Choroid plexus epithelial cell (primary cell): ENCODE measurements at places on chromosomes 5 and 9.

DNA sequence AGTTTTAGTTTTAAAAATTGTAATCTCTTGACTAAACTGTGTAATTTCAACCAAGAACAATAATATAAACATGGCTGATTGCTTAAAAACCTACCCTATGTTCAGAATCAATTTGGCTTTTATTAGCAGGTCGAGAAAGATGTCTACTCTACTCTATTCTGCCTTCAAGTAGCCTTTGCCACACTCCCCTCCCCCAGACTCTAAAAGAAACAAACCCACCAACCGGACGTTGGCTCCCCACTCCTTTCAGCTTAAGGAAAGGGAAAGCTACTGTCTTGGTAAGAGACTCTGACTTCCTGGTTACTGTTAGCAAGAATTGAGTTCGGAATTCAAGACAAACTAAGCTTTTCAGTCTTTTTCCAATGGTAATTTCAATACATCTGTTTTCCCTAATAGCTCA is 46.7 kb downstream of the TNFAIP8 start:
- DNase-seq, result no peak

GRCh38 chr9:97425973-97426336 is 14.1 kb downstream of the TDRD7 start:
- DNase-seq, result no peak

- no peak for DNase-seq
Observed at GRCh38 chr9:31100311-31100710, 1284.1 kb upstream of the ACO1 start.

- DNase-seq, result no peak
Observed at GRCh38 chr5:160514866-160515265, 93.2 kb downstream of the PTTG1 start.

DNA sequence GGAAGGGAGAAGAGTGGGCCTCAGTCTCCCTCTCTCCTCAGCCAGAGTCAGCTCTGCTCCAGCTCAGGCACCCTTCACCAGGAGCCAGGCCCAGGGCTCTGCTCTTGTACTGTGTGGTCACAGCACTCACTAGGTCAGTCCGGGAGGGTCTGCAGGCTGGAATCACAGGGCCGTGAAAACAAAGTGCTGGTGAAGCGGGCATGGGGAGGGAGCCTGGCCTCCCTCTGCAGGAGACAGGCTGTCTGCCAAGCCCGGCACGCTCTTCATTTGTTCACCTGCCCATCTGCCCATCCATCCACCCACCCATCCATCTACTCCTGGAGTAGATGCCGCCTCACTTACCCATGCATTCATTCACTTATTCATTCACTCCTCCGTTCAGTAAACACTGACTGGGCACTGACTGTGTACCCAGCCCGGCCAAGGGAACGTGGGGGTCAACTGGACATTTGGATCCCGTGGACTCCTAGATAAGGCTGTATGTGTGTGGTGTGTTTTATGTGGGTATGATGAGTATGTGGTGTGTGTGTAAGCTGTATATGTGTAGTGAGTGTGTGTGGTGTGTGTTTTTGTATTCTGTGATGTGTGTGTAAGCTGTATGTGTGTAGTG is 3.6 kb downstream of the SPAAR start:
- DNase-seq, result no peak

- no peak for DNase-seq
Observed at GRCh38 chr5:2165203-2165602, 282.5 kb upstream of the IRX4 start.

DNA sequence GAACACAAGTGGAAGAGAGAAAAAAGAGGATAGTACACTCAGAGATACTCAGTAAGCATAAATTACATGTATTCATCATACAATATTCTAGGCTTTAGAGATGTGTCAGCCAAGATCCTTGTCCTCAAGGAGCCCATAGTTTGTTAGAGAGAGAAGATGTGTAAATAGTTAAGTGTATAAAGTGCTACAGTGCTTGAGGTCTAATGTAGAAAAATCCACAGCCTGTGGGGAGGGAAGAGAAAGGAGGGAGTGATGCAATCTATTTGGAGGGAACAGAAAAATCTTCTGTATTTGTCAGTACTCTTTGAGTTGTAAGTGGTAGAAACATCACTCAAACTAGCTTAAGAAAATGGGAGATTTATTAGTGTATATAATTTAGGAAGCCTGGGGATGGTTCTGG is 81.9 kb downstream of the PALM2AKAP2 start:
- no peak for DNase-seq

DNA sequence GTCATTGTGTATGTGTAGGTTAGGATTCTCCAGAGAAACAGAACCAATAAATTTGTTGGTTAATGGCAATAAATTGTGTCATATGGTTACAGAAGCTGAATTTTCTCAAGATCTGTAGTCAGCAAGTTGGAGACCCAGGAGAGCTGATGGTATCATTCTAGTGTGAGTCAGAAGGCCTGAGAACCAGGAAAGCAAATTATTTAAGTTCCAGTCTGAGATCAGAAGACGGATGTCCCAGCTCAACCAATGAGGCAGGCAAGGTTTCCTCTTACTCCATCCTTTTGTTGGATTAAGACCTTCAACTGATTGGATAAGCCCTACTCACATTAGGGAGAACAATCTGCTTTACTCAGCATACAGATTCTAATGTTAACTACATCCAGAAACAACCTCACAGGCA is 656.3 kb downstream of the ANXA1 start:
- peak; percentile 58 for DNase-seq

- peak; percentile 53 for DNase-seq
Observed at GRCh38 chr5:56154732-56155484, 78.2 kb downstream of the ANKRD55 start.

- DNase-seq, result no peak
Observed at GRCh38 chr5:14308384-14309154, 165.4 kb downstream of the TRIO start.

DNA sequence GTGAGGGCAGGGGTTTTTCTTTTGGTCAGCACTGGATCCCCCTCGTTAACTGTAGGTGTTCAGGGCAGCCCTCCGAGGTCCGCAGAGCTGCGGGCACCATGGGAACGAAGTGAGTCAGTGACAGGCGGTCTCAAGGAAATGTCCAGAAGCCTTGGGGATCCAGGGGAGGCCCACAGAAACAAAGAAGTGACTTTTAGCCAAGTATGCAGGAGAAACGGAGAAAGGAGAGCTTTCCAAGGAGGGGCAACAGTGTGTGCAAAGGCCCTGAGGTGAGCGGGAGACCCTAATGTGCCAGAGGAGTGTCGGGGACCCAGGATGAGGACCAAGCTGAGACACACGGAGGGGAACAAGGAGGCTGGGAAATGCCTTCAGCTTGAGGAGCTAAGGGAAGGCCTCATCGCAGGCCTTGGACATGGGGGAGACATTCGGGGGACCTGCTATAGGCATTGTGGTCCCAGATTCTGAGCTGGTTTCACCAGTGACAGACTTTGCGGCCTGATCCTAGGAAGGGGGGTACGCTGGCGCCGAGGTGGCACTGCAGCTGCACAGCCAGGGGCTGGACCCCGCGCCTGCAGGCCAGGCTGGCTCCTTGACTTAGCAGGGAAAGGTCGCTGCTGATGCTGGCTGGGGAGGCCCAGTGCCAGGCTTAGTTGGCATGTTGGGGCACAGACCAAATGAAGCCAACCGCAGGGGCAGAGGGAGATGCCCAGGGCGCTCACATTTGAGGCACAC is 3.3 kb downstream of the LTC4S start:
- DNase-seq, result no peak

DNA sequence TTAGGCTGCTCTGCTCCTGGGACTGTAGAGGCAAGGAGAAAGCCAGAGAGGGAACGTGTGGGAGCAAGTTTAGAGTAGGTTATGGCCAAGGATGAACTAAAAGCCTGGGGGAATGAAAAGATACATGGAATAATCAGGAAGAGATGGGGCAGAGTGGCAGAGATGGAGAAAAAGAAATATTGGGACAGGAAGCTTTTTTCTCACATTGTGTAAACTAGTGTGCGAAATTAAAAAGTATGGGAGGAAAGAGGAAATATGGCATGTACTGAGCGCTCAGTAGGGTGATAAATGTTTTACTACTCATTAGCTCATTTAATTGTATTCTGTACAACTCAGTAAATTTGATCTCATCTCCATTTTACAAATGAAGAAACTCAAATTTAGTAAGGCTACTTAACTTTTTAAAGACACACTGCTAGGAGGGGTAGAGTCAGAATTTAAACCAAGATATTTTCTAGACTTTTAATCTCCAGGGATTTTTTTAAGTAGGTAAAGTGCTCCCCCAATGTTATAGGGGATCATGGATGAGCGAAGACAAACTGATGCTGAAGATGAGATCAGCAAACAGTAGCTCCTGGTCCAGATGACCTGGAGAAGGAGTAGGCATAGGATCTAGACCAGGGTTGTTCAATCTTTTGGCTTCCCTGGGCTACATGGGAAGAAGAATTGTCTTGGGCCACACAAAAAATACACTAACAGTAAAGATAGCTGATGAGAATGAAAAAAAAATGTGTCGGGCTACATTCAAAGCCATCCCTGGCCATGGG is 30.8 kb downstream of the ALDH1A1 start:
- no peak for DNase-seq
